Progenitor cell of endocrine pancreas (in vitro differentiated cells): ENCODE measurements at places on chromosomes 13 and 19. TPM values are rescaled to one million over a fixed set of nuclear protein-coding genes. Genes with fewer than 3 reads are reported as not detected.

GNG8 gene
- not detected in 2 replicates for total RNA-seq

CKAP2 gene
- 49.4 and 51.7 TPM in 2 replicates for total RNA-seq

LENG1 gene
- total RNA-seq: 6.8 and 7.2 TPM in 2 replicates

CYP4F11 gene
- total RNA-seq: not detected in 2 replicates

TBXA2R gene
- not detected in 2 replicates for total RNA-seq

PGLYRP2 gene
- total RNA-seq: not detected in 2 replicates

ZNF880 gene
- total RNA-seq: 34.1 and 36.7 TPM in 2 replicates

- DNase-seq: no peak
Observed at GRCh38 chr19:54473071-54473891, at the start of gene CDC42EP5. Gene CDC42EP5, minus strand, starts transcription at chr19:54473296. Its CDS starts 7,749 bp downstream, at chr19:54465547.

DNA sequence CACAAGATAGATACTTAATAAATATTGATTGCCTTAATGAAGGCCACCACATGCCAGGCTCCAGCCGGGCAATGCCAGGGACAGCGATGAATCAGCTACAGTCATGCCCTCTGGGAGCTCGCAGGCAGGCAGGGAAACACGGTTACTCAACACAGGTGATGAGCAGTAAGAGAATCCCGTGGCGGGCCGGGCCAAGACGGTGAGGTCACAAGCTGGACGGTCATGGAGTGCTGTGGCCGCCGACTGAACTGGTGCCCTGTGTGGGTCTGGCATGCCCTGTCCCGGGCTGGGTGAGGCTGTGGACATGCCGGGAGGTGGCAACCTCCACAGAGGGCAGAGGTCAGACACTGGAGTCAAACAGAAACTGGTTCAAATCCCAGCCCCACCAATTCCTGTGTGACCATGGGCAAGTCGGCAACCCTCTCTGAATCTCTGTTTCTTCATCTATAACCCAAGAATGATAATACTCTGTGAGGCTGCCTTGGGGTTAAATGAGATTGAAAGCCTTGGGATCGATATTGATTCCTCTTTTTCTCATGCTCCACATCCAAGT, 13.2 kb upstream of the PAK4 start:
- DNase-seq: no peak

DNA sequence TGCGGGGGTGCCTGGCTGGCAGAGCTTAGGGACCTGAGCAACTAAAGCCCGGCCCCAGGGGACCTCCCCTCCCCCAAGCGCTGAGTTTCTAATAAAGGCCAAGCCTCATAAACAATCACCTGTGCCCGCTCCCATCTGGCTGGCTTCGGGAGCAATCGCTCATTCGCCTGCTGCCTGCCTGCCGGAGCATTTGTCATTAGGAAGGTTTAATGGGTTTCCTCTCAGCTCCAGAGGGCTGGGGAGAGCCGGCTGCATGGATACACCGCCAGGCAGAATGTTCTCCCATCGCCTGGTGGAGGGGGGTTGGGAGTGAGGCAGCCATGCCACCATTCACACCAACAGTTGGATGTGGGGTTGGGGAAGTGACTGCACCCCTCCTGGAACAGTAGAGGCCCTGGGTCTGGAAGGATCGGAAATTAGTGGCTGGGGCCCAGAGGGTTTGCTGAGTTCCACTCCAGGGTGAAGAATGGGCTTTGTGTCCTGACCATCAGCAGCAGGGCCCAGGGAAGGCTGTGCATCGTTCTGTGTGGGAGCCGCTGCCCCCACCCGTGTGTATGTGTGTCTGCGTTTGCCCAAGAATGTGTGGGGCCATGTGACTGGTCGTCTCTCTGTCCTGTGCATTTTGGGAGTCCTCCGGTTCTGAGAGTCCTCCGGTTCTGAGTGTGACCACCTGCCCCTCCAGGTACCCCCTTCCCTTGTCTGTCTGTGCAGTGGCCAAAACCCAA, 15.3 kb downstream of the PIN1 start:
- no peak for DNase-seq

DNA sequence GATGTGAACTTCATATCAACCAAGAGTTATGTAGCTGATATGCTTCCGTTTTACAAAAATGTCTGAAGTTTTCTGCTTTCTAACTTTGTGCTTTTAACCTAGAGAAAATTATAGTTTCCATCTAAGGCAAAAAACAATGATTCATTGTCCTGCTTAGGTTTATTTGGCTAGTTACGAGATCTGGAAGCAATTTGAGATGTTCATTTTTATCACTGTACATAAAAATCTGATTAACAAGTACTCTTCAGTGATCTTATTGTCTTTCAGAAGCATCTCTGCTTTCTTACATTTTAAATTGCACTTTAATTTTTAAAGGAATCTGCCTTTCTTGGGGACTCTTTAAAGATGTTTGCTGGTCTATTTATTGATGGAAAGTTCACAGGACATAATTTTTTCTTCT, 188.1 kb downstream of the RFC3 start:
- DNase-seq: no peak

DNA sequence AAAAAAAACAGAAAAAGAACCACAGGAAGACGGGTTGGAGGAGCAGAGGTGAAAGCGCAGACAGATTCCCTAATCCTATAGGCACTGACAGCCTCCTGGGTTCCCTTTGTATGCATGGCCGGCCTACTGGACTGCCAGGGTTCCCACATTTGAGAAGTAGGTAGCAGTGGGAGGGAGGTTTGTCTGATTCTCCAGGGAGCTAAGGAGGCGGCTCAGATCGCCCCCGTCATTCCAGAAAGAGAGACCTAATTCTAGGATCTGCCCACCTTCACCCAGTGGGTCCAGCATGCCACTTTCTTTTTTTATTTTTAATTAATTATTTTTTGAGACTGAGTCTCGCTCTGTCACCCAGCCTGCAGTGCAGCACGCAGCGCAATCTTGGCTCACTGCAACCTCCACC, 9.7 kb upstream of the CCL25 start:
- no peak for DNase-seq

DNA sequence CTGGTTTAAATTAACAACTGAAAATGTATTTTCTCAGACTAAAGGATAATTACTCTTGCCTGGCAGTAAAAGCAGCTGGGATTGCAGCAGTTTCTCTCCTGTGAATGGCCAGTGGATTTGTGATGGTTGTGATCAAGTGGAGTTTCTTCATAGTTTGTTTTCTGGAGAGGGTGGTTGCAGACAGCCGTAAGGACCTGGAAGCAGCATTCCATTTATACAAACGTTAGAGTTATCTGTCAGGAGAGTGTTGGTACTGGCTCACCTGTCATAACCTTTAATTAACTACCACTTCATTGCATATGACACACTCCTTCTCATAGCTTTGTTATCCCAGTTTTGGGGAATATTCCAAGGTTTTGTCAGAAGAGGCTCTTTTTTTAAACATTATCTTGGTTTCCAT, 258.4 kb upstream of the SLC10A2 start:
- DNase-seq: no peak

DNA sequence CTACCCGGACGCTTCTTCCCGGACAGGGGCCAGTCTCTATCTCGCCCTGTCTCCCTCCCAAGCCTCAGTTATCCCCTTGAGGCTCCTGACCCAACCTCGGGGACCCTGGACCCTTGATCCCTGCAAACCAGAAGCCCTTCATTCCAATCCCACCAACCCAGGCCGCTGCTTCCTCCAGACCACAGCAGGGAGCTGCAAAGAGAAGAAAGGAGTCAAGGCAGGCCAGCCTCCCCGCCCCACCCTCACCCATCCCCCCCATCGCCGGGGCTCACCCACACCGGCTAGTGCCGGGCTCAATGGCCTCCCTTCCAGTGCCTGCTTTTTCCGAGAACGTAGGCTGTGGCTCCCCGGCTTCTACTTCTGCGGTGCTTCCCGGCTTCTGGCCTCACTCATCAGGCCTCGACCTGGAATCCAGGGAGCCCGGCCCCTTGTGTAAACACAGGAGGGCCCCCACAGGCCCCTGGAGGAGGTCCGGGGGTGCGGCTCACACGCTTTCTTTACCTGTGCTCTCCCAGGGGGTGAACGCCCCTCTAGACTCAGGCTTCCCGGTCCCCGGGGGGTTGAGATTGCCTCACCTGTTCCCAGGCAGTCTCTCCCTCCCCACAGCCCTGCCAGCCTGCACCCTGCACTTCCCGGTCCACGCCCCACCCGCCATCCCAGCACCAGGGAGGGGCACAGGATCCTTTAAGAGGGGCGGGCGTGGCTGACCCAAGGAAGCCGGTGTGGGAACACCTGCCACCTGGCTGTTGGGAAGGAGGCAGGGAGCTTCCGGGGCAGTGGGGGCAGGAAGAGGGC, at the start of gene FAM83E:
FAM83E (minus strand) TSS at position 641 of the 795 bp plus-strand sequence. CDS start 1,704 bp downstream, outside the sequence.
- no peak for DNase-seq

DNA sequence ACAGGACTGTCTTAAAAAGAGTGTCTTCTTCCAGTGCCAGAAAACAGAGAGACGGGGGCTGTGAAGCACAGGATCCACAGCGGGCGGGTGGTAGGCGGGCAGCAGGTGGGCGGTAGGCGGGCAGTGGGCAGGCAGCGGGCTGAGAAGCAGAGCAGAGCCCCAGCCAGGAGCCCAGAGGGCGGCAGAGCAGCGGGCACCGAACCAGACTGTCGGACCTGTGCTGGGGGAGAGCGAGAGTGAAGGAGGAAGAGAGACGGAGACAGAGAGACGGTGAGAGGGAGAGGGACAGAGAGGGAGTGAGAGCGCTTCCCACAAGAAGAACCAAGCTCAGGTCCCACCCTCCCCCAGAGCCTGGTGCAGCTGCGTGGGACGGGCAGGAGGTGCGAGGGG, 30.3 kb downstream of the RASA3 start:
- DNase-seq: no peak

- no peak for DNase-seq
Observed at GRCh38 chr13:32125221-32125689, 93.7 kb downstream of the FRY start.

DNA sequence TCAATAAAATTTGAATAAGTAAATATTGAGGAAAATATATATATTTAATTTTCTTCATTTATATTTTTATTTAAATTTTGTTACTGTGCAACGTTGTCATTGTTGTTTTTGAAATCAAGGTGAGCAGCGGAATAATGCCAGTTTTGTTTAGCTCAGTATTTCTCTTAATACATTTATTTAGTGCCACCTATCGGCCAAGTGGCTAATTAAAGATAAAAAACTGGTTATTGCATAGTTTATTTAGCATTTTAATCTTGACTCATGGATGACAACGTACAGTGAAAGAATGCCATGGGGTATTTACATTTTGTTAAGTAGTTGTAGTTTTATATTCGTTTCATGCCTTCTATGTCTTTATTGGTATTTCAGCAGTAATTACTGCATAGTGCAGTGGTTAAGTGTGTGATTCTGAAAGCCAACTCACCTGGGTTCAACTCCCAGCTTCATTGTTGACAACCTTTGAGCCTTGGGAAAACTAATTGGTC, 265.9 kb downstream of the MYO16 start:
- no peak for DNase-seq

DNA sequence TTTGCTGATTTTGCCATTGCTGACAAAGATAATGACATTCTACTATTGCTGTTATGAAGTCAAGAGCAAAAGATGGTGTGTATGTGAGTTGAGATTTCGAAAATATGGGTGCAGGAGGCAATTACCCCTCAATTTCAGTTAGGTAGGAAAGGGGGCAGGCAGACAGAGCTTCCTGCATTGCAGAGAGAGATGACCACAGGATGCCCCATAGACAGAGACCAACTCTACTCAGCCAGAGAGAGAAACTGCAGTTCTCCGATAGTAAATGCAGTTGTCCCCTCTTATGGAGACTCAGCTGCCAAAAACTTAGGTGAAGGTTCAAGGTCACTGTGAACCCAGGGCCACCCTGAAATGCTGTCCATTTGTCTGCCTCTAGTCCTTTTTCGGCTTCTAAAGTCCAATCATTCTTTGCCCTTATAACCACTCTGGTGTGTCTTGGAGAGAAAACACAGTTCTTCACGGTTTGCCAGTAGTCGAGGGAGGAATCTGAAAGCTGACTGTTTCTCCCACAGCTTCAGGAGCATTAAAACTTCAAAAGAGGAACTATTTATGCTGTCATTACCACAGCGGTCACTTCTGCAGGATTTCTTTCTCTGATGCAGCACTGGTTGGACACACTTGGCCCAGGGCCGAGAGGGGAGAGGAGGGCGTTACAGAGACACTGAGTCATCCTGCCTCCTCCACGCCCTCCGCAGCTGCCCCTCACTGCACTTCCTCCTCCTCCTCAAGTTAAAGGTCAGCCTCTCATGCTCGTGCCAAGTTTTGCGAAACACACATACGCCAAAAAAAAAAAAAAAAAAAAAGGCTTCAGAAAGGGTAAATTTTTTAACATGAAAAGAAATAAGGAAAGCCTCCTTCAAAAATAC, 264.3 kb downstream of the FOXO1 start:
- no peak for DNase-seq

DNA sequence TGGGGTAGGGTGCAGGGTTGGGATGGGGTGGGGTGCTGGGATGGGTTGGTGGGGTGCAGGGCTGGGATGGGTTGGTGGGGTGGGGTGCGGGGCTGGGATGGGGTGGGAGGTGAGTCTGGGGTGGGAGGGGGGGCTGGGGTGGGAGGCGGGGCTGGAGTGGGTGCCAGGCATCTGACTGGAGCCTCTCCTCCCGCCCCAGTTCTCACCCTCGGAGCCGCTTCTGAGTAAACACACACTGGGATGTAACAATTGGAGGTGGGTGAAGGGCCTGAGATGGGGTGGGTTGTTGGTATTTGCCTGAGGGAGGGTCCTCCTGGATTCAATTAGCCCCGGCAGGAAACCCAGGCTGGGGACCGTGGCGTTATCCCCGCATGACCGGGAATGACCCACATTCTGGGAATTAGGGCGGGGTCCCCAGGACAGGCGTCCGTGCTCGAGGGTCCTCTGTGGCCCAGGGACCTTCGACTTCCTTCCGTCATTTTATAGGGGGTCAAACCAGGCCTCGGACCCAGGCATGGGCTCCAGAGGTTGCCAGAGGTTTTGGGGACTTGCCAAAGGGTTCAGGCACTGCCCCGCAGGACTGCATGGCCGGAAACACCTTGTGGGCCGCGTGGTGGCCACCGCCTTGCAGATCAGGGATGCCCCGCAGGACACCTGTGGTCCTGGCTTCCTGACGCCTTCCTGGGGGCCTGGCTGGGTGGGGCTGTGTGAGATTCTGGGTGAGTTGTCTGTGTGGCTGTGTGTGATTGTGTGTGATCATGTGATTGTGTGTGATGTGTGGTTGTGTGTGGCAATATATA, 1.4 kb downstream of the TMPRSS9 start:
- no peak for DNase-seq

GRCh38 chr13:108551674-108552073, 77.7 kb upstream of the MYO16 start:
- DNase-seq: no peak

DNA sequence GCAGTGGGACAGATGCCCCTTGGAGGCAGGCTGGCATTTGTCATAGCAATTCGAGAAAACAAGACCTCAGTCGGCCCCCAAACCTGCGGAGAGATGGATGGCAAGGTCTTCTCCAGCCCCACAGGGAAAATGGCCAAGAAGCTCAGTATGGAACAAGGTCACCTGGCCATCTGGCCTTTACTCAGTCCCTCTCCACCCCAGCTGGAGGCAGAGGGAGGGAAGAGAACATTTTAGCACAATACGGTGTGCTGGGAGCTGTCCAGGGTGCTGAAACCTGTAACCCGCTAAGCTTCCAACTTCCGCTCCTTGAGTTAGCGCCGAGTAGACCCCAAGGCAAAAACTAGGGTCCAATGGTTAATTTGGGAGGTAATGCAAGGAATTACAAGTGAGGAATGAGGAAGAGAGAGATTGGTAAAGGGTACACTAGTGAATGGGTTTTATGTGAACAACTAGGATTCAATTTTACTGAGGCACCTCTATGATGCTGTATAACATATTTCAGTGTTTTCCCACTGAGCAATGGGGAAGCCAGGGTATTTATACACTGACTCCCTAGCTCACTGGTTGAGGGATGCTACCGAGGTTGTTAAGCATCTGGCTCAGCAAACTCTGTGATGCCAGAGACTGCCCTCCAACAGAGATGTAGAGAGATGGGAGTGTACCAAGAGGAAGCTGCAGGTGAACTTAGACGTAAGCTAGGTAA, 64.3 kb downstream of the CACNA1A start:
- DNase-seq: peak; percentile 70

GRCh38 chr13:97191142-97191541, 31.0 kb upstream of the MBNL2 start:
- no peak for DNase-seq

- no peak for DNase-seq
Observed at GRCh38 chr19:4908781-4909155, 533 bp upstream of the UHRF1 start.
